ENCODE measurements at places on chromosomes 4 and X.

DNA sequence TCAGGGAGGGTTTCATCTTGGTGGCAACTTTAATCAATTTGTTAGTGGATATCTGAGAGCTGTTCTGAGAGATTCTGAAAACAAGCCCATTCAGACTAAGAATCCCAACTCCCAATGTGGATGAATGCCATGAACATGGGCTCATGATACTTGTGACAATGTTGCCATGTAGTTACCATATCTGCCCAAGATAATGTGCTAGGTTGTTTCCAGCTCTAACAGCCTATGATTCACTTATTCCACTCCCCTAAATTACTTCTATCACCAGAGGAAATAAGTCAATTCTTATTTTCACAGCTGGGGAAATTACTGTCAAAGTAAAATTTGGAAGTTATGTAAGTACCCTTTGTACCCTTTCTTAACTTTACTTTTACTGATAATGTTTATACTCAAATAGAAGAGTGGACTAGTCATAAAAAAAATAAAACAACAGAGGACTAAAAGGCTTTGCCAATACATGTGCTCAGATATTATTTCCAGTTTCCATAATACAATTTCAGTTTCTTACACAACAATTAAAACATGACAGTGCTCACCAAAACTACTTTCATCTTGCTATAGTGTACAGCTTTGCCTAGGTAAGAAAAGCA lies 1101.7 kb upstream of the INTU start:
- no peak for DNase-seq

- DNase-seq = no peak
These were observed 222.3 kb upstream of the LDB2 start for GRCh38 chr4:17120761-17121160.

DNA sequence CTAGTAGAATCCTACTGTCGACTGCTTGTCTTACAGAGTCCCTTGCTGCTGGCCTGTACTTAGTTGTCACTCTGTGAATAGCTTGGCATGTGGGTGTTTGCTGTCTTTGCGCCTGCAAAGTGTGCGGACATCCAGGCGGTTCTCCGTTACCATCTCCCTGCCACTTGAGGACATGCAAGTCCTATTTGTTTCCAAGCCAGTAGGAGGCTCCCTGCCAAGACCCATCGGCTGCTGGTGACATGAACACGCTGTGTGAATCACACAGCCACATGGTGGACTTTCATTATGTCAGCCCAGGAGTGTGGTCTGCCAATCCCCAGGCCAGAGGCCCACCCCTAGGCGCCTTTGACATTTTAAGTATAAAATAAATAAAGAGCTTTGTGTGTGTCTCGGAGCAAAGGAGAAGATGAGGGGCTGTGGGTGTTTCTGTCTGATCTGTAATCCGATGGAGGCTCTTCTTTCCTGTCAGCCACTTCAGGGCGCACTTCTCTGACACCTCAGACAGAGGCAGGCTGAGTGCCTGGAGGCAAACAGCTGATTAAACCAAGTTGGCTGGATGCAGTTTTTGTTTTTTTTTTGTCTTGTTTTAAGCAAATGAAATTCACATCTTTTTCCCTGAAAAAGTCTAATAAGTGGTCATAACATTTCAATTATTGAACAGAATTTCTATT lies 51.5 kb downstream of the ALPK1 start:
- no peak for DNase-seq

DNA sequence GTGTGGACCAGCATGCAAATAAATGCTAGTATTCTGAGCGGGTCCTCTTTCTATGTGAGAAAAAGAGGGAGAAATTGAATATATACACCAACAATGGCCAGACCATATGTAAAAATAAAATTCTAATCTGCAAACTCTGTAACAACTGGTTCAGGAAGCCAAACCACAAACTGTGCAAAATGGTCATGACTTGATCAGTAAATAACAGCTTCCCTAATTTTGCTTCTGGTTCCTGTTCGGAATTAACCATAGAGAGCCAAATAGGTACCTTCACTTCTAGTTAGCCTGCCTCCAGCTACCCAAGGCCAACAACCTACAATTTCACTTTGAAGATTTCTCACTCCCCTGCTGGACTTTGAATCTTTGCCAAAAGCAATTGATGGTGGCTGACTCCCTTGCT lies 1313.2 kb downstream of the ADGRL3 start:
- DNase-seq = no peak

GRCh38 chr4:161815841-161816240 lies 348.0 kb downstream of the FSTL5 start:
- DNase-seq = no peak

- DNase-seq = no peak
These were observed 756 bp downstream of the PABPC5 start for GRCh38 chrX:91435395-91435794.

- no peak for DNase-seq
These were observed 738 bp upstream of the TSPAN5 start for GRCh38 chr4:98659106-98659592.

- DNase-seq = no peak
These were observed 45.3 kb upstream of the ZMAT1 start for GRCh38 chrX:101977106-101977505.

- DNase-seq = no peak
These were observed 3.8 kb downstream of the SLITRK2 start for GRCh38 chrX:145821291-145821897.

DNA sequence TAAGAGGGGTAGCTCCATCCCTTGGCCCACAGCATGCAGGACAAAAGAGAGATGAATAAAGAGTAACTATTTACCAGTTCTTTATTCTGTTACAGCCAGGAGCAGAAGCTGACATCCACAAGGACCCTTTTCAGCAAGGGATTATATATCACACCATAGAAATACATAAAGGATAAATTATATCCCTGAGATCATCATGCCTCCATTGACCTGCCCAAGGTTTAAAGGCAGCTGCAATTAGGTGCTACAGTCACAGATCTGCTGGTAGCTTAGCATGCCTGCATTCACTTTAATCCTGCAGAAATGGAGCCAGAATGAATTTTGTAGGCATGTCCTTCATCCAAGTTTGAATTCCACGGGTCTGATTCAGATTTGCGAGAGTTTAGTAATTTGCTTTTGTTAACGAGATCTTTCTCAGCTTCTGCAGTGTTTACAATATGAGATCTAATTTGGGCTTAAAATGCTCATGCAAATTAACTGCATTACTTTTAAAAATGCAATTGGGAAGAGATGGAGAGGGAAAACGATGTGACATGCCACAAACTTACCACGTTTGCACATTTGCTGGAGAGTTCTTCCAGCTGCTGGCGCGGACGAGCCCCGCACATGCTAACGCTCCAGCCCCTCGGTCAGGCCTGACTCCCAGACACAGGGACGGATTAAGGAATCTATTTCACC lies 327.0 kb upstream of the NOCT start:
- DNase-seq = no peak

GRCh38 chrX:15761564-15762191 lies 23.6 kb downstream of the CA5B start:
- DNase-seq = no peak

- DNase-seq = no peak
These were observed 706.4 kb downstream of the SMARCA1 start for GRCh38 chrX:128816919-128817318.

DNA sequence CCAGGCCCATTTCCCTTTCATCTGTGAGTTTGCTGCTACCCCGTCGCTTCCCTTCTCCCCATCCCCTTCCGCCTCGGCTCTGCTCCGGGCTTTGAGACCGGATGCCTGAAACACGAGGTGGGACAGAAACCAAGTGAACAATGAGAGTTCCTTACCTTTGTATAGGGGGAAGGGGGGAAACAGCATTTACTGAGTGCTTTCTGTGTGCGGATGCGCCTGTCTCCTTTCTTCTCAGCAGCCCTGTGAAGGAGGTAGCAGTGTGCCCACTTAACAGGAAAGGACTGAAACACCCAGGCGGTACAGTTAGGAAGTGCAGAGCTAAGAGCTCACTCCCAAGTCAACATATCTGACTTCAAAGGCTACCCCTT lies 43.2 kb upstream of the TMSB15B start:
- DNase-seq = peak; percentile 2

GRCh38 chr4:39146211-39146610 lies 36.1 kb upstream of the WDR19 start:
- no peak for DNase-seq

- DNase-seq = no peak
These were observed 60.4 kb upstream of the HPF1 start for GRCh38 chr4:169818063-169818679.

GRCh38 chrX:14697451-14697850 lies 168.1 kb downstream of the GLRA2 start:
- no peak for DNase-seq

GRCh38 chrX:68584221-68584620 lies 63.2 kb upstream of the STARD8 start:
- no peak for DNase-seq

DNA sequence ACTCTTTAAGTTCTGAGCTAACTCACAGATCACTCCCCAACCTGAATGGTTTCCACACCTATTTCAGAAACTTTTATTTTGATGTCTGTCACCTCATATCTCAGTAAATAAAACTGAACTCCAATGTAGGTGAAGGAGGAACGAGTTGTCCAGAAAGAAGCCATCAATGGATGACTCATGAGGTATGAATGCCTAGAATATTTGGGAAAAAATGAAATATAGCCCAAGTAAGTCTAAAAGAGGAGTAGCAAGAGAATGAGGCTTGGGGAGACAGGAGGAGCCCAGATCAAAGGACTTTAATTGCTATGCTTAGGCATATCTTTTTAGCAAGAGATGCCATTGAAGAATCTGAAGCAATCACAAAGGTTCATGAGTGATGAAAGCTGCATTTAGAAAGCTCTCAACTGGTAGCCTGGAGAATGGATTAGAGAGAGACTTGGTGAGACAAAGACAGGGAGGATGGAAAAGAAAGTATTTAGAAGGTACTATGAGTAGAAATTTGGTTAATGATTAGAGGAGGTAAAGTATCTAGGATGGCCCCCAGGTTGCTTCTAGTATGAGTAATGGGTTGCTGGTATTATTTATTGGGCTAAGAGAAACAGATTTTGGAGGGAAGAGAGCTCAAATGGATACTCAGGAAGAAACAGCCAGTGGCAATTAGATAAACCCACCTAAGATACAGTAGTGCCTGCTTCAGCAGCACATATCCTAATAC lies 39.4 kb downstream of the NOCT start:
- DNase-seq = no peak

DNA sequence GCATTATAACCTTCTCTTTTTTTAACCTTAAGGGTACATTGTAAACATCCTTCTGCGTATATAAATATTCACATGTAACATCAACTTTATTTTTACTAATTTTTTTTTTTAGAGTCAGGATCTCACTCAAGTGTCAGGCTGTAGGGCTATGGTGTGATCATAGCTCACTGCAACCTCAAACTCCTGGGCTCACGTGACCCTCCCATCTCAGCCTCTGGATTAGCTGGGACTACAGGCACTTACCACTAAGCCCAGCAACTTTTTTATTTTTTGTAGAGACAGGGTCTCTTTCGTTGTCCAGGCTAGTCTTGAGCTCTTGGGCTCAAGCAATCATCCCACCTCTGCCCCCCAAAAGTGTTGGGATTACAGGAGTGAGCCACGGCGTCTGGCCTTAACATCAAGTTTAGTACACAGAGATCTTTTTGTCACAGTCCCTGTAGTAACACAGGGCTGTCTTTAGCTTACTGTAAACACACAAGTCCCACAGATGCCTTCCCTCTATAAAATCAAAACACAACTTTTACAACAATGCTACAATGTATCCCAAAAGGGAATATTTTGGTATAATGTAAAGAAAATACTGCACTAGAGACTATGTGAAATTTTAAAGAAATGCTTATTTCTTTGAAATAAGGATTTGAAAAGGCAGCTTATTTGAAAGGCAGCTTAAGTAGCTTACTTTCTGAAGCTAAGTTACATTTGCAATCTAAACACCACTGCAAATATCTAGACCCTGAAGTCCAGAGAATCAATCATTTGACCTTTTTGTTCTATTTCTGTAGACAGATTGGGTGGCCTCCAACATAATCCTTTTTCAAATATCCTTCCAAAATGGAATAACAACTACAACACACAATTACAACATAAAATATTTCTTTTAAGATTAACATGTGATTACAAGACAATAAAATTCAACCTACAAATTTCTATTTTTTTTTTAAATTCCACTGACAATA lies 116.0 kb downstream of the APBB2 start:
- no peak for DNase-seq

GRCh38 chrX:39144323-39144722 lies 343.1 kb downstream of the MID1IP1 start:
- no peak for DNase-seq

GRCh38 chr4:36651253-36651652 lies 369.8 kb downstream of the DTHD1 start:
- no peak for DNase-seq

- DNase-seq = no peak
These were observed 3.9 kb upstream of the EGFL6 start for GRCh38 chrX:13565511-13565910.

GRCh38 chr4:16197876-16198665 lies 28.2 kb downstream of the TAPT1 start:
- DNase-seq = no peak

DNA sequence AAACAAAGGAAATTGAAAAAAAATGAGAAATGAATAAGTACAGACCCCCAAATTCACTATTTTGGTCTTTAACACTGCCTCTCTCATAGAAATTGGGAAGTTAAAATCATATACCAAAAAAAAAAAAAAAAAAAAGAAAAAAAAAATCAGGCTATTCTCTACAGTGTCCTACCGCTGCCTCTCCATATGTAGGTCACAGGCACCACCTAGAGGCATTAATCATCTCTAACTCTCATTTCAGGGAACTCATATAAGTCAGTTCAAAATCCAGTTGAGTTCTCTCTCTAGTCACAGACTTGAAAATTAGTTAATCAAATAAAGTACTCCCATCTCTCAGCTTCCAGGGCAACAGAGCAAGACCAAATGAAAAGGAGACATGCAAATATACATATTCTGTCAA lies 47.9 kb downstream of the COX18 start:
- no peak for DNase-seq

GRCh38 chrX:11050013-11050412 lies 61.1 kb upstream of the HCCS start:
- no peak for DNase-seq

DNA sequence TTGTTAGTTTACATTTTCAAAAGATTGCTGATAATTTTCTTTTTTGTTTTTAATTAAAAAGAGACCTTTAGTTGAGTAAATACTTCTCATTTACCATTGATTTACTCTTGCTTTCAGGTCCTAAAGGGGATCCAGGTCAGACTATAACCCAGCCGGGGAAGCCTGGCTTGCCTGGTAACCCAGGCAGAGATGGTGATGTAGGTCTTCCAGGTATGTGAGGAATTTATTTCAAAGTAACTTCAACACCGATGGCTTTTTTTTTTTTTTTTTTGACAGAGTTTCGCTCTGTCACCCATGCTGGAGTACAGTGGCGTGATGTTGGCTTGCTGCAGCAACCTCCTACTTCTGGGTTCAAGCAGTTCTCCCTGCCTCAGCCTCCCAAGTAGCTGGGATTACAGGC lies 135.1 kb downstream of the IRS4 start:
- no peak for DNase-seq

GRCh38 chrX:74535086-74535407 lies 79.4 kb downstream of the RLIM start:
- no peak for DNase-seq

DNA sequence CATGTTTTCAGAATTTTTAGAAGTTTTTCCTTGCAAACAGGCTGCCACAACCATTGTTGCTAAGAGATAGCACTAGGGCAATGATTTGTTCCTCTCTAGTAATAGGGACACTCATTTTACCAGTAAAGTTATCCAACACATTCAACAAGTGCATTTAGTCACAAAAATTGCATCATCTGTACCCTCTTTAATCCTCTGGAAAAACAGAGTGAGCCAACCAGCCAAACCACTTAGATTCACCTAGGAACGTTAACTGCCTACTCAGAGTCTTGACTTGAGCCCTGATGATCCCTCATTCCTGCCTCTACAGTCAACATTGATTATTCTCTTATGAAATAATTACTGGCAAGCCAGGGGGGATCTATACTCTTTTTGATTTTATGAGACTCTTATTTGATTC lies 17.0 kb upstream of the ADGRA3 start:
- no peak for DNase-seq

Data from T-cell (primary cell).